Stimulated activated CD4-positive, alpha-beta T cell treated with anti-CD3 and anti-CD28 coated beads, Interleukin-1b, Interleukin-23, amount 100 ng/mL, for 48 hours (primary cell): ENCODE measurements at places on chromosomes 12 and 14.
A peak's percentile ranks its signal among the peaks of the same experiment; 100 is the strongest.

GRCh38 chr12:53596920-53597363 lies 29.2 kb downstream of the ATF7 start:
- DNase-seq = no peak

DNA sequence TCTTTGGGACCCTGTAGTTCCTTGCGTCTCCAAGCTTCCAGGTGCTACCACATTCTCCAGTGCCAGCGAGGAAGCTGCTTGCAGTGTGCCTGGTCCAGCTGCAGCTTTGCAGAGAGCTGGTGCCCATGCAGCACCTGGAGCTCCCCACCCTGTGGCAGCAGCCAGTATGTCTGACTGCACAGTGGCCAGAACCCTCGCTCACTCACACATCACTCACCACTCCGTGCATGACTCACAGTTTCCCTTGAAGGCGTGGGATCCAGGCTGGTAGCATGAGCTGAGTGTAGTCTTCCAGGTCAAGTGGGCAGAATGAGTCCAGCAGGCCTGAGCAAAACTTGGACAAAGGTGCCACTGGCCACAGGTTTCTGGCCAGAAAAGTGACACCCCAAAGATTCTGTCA lies 33.6 kb downstream of the SDR9C7 start:
- DNase-seq = no peak

DNA sequence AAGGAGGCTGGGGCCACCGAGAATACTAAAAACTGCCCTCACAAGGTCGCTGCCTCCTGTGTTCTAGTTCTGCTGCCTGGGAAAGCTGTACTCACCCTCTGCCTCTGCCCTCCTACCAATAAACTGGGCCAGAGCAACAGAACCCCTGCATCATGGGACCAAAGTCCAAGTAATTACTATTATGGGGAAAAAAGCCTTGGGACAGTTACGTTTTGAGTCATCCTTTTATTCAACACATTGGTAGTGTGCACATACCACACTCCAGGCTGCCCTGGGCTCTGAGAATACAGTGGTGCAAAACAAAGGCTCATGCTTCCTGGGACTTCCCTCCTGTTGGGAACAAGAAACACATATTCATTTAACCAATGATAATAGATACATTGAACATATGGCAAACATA lies 49.0 kb downstream of the CACNA1C start:
- DNase-seq = no peak

DNA sequence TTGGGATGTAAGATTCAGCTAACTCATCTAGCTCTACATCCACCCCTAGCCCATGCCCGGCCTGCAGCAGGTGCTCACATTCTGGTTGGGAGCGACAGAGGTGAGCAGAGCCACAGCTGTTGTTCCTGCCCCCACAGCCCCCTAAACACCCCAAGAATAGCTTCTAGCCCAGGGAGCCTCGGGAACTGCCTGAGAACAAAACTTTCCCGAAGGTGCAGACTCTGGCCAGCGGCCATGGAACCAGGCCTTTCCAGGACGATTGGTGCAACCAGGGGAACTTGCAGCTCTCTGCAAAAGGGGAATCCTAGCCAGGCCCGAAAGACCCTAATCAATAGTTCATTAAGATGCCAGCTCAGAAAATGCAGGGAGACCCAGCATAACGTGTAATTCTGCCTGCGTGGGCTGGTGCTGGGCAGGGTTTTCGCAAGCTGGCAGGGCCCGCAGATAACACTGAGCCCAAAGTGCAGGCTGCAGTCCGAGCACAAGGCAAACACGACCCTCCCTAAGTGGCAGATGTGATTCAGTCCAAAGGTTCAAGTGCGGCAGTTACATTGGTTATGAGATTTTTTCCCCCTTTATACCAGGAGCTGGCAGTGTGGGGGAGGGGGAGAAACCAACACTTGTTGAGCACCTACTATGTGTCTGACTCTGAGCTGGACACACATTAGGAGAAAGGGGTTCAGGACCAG lies 122.5 kb upstream of the MAP1LC3B2 start:
- DNase-seq = no peak

DNA sequence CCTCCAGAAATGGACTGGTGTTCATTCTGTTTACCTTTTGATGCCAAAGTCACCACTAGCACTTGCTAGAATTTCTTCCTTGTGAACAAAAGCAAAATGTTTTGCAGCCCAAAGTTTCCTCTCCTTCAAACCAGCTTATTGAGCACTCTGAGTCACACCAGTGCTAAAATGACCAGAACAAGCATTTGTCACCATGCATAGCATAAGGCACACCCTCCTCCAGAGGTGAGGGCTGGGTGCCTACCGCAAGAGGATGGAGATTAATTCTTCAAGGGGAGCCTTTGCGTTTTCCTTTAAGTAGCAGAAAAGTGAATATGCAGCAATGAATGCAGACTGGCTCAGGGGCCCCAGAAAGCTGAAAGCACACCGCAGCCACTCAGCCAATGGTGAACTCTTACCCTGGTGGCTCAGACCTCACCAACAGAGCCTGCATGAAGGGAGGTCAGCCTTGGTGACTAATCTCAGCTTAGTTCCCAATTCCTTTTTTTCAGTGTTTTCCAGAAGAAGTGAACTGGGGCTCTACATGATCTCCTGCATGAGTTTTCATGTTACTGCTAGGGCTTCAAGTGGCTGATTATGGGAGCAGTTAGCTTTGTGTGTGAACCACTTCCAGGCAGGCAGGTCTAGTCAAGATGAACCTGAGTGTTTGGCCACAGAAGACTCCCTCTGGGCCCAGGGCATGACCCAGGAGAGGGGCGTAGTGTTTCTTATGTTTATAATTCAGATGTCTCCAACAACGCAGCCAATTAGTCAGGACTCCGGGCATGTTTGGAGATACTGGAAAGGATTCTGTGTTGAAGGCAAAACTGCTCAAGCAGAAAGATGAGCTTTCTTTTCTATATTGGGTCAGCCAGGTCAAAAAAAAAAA lies 96.3 kb downstream of the PAX9 start:
- DNase-seq = no peak

- DNase-seq = peak; percentile 96
These were observed 2.8 kb upstream of the UBC start for GRCh38 chr12:124917135-124917840.

- no peak for DNase-seq
These were observed 57.0 kb downstream of the GCH1 start for GRCh38 chr14:54845641-54846040.

DNA sequence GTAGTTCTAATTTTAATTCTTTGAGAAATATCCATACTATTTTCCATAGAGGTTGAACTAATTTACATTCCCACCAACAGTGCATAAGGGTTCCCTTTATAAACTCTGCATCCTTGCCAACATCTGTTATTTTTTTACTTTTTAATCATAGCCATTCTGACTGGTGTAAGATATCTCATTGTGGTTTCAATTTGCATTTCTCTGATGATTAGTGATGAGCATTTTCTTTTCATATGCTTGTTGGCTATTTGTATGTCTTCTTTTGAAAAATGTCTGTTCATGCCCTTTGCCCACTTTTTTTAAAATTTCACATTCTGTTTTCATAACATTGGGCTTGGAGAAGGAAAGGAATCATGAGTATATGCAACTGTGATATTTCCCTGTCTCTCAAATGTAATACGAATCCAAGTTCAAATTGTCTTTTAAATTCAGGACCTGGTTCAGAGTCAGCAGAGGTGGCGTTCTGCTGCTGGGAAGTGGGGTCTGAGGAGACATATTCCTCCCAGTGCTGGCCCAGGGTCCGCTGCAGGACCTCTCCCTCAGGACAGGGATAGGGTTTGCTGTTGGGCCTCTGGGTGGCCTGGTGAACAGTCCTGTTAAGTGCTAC lies 81.2 kb upstream of the ETV6 start:
- no peak for DNase-seq

DNA sequence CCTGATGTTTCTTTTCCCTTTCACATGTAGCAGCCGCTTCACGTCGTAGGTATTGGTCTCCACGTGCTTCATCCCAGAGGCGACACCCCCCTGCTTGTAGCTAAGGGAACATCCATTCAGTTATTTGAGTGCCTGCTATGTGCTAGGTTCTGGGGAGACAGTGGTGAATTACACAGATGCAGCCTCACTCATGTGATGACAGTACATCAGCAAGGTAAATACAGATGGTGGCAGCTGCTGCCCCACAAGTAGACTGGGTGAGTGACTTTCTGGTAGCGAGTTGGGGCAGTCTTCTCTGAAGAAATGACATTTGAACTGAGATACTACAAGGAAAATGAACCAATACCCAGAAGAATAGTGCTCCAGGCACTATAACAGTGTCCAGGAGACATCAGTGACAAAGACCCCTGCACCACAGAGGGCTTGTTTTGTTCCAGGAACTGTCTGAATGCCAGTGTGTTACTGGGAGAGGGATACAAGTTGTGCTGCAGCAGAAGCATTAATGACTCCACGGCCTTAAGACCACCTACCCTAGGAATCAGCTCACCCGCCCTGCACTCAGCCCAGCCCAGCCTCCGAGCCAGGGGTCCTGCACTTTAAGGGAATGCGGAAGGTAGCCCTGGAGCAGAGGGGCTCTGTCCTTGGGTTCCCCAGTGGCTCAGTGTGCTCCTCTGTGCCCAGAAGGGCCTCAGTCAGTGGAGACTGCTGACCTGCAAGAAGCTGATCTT lies 7.3 kb downstream of the AVIL start:
- no peak for DNase-seq
